ENCODE measurements at places on chromosomes 7 and 10.
A peak's percentile ranks its signal among the peaks of the same experiment; 100 is the strongest.

DNA sequence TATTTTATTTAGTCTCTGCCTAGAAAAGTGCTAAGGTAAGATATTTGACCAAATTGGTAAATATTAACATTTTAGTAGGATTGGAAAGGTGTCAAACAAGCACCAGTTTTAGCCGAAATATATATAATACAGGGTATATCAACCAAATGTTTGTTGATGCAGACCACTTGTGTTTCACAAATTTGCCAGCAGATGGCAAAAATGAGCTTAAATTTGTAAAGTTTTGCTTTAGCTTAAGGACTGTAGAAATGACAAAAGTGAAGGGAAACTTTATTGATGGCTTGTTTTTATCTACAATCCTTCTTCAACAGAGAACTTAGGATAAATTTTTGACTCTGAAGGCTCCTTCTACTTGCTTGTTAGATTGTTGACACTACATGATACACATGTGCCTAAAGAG is 4.8 kb upstream of the POLR1F start:
- DNase-seq: no peak

DNA sequence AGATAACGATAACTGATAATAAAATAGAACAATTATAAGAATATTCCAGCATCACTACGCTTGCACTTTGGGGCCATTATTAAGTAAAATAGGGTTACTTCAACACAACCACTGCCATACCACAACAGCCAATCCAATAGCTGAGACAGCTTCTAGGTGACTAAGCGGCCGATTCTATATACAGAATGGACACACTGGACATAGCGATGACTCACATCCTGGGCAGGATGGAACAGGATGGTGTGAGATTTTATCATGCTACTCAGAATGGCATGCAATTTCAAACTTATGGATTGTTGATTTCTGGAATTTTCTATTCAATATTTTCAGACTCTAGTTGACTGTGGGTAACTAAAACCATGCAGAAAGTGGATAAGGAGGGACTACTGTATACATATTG is 920.9 kb downstream of the LRMDA start:
- DNase-seq: no peak

GRCh38 chr7:192701-193480 is 520 bp downstream of the FAM20C start:
- DNase-seq: no peak

GRCh38 chr7:16586081-16586874 is 59.3 kb downstream of the ANKMY2 start:
- no peak for DNase-seq

DNA sequence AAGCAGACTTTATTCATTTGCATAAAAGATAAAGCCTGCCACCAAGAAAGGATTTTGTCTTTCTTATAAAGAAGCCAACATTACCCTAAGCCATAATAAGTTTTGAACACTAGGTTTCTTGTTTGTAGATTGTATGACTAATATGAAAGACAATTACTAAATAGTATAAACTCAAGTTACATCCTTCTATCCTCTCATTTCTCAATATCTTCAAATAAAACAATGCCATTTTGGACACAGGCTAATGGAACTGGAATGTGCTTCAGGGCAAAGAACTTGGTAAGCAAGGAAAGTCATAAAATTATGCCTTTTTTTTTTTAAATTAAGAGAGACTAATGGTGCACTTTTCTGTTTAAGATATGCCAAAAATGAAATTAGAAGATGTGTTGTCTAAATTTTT is 137.7 kb downstream of the DKK1 start:
- DNase-seq: no peak

GRCh38 chr7:33193308-33193864 is 64.0 kb downstream of the BBS9 start:
- DNase-seq: no peak

DNA sequence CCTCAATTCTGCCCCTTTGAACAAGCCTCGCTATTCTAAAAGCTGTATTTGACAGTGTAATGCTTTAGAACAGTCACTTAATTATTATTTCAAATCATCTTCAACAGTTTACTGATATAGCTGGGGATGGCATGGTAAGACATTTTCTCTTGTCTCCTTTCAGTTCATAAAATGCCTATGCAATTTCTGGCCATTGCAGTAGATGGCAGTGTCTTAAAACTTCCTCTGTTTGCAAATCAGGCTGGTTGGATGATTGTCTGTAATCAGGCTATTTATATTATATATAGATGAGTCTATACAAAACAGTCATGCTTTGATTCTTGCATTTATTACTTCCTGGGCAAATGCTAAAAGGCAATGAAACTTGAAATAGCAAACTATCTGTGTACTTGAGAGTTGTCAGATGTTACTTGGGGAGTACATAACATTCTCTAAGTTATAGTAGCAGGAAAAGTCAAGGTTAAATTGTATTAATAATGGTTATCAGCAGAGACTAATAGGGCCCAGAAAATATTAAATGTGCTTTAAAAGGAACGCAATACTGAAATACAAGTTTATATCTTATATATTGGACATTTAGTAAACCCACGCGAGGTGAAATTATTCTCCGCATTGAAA is 55.5 kb upstream of the LHFPL3 start:
- DNase-seq: no peak

DNA sequence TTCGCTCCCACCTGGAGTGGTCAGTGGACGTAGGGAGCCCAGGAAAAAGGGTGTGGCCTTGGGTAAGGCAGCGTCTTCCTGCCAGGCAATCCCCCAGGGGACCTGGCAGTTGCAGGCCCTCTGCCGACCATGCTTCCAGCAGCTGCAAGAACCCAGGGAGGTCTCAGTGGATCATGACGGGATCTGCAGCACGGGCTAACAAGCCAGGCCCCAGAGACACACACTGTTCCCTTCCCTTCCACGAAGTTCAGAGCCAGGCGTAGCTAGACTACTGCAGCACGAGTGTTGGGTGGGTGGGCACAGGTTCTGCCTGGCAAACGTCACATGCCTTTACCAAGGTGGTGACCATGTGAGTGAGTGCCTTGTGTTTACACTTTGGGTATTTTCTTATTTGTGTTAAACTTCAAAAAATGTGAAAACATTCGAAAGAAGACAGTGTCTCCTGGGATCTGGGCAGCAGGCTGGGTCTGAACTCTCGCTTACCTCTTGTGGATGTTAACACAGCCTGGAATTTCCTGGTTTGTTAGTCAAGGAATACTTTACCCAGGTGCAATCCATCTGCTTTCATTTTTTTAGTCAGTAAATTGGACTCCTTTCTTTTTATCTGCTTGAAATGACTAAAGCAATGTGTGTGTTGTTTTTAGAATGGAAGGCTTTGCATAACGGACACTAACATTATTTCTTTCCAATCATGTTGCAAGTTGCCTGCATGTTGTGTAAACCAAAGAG is 48.2 kb upstream of the VIPR2 start:
- DNase-seq: no peak

DNA sequence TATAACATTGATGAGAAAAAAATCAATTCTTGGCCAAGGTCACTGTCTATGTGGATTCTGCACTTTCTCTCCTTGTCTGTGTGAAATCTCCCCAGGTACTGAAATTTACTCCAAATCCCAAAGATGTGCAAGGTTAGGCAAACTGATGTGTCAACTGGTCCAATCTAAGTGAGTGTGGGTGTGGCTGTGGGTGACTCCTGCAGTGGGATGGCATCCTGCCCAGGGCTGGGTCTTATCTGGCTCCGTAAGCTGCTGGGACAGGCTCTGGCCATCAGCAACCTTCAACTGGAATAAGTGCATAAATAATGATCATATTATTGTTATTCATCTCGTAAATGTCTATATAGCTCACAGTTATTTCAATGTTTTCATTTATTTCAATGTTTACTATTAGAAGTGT is 79.3 kb downstream of the JCAD start:
- DNase-seq: no peak

DNA sequence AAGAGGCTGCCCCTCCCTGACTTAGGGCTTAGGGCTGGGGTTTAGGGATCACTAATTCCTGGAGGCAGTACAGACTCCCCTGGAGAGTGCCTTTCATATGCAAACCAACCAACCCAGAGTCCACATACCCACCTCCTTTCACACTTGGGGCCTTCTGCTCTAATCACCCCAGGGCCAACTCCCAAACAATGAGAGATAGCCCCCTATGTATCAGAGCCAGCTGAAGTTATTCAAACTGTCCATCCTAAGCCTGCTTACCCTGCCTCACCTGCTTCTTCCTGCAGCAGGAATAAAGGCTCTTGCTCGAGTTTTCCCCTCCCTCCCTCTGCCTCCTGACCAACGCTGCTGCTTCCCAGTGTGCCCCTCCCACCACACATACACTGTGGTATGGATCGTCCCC is 51.8 kb upstream of the SLC35G1 start:
- DNase-seq: no peak

DNA sequence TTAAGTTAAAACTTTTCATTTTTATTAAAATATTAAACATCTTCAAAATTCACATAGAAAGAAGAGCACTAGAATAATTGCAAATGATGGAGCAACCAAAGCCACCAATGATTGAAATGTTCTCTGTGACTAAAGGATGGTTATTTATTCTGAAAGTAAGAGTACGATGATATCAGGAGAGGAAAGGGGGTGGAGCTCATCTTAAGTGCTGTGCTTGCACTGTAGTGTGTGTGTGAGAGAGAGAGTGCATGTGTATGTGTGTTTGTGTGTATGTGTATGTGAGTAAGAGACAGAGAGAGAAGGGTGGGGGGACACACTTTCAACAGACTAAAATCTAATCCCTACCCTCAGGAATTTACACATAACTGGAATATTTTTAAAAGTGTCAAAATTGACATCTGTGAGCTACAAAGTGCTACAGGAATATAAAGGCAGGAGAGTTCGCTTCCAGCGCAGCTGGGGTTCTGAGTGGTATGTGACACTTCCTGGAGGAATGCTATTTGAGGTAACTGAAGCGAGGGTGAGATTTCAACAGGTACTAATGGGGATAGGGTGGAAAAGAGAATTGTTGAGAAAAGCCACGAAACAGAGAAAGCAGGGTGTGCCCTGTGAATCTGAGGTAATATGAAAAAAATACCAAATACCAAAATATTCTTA is 57.2 kb upstream of the SMNDC1 start:
- no peak for DNase-seq

DNA sequence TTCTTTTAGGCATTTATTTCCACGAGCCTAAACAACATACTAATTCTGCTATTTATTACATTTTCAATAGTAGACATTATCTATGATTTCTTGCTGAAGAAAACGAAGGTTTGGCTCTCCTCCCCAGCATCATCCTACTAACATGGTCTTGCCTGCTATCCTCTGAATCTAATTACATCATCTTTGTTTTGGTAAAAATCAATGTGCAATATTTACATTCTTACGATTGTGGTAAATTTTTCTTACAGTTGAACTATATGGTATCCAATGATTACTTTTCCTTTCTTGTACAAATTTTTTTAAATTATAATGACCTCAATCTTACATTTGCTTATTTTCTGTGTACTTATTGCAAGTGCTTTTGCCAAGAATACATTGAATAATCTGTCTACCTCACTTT is 7.0 kb upstream of the CALD1 start:
- no peak for DNase-seq

DNA sequence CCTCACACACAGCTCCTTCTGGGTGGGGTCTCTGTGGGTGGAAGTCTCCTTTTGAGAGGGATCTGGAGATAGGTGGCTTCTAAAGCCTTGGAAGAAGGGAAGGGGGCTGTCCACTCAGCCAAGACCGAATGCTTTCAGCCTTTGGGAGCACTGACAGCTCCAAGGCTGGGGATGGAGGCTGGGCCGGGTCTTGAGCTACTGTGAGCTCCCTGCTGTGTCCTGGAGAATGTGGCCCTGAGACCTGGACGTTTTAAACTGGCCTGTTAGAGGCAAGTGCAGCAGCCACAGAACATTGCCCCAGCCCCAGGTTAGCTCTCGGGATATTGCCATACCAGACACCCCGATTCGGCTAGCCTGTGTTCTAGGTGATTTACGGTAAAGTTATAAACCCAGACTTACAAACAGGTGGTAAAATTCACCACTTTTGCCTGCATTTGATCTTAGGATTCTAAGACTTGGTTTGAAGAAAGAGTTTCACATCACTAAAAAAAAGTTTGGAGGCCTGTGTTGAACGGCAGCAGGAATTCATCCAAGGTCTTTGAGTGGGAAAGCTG is 548.5 kb upstream of the FOXK1 start:
- DNase-seq: peak; percentile 34

DNA sequence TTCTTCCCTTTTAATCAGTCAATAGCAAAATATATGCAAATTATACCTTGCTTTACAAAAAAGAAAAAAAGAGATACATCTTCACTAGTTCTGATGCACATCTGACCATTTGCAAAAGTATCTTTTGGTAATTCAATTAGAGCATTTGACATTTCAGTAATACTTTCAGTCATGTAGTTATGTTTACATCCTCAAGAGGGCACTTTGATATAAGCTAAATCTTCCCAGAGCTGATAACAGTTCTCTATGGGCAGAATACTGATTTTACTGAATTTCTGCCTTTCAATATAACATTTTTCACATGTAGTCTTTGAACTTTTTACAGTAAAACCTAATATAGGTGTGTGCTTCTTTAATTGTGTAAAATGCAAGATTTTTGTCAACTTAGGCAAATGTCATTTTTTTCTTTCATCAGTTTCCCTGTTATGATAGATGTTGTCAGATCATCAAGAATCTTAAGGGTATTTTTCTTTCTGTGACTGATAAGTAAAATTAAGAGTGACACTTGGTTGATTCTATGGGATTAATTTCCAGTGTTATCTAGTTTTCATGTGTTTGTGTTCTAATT is 703.5 kb upstream of the SEMA3D start:
- DNase-seq: no peak

DNA sequence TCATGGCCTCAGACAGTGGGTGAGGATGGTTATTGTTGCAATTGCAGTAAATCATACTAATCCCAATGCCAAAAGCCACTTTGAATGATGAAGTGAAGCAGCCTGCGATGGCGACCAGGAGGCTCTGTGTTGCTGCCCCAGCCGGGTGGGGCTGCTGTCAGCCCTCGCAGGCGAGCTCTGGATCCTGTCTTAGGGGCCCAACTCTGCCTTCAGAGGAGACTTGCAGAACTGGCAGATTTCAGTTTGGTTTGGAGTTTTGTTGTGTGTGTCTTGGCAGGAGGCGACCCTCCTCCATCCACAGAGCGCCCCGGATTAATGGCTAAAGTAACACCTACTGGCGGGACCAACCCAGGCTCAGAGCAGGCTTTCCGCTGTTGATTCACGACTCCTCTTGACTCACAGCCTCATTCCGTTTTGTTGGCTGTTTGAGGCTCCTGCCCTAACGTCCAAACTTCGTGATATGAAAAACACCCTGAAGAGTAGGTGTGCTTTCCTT is 67.9 kb upstream of the BMPER start:
- DNase-seq: peak; percentile 81

DNA sequence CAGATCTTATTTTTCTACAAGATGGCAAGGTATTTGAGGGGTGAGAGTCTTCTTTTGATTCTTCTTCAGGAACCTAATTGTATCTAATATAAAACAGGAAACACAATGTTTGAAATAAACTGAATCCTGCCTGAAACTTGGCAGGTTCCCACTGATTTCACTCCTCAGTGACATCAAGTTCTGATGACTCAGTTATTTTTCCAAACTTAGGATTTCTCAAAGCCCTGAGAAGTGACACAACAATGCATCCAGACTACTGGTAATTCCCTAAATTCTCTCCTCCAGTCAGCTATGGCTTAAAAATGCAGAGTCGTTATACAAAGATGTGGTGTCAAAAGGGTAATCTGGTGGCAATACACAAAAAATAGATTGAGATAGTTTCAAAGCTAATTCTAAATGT is 80.9 kb downstream of the ABLIM1 start:
- DNase-seq: no peak

GRCh38 chr10:67722113-67722512 is 26.1 kb upstream of the CTNNA3 start:
- DNase-seq: no peak
